Stimulated activated CD8-positive, alpha-beta memory T cell treated with anti-CD3 and anti-CD28 coated beads, Interleukin-7, amount 100 ng/mL, for 1 hour (primary cell): ENCODE measurements at places on chromosomes 4 and X.

- no peak for DNase-seq
Observed at GRCh38 chrX:72124540-72125201, 7.0 kb downstream of the RTL5 start.

DNA sequence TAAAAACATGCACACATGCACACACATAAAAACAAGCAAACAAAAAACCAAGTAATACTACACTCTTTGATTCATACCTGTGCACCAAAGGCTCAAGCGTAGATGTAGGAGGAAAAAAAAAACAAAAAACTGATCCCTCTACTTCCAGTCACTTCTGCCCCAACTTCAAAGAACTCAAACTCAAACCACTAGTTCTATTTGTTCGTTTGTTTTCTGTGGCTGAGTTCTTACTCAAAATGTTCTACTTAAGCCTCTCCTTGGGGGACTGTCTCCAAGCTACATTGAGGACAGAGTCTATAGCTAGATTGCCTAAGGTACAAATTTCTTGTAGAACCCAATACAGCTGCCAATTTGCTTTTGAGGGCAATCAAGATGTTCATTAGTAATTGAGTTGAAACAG, 171.0 kb upstream of the ATOH1 start:
- no peak for DNase-seq

GRCh38 chrX:50372966-50373365, 97.7 kb downstream of the DGKK start:
- DNase-seq = no peak

DNA sequence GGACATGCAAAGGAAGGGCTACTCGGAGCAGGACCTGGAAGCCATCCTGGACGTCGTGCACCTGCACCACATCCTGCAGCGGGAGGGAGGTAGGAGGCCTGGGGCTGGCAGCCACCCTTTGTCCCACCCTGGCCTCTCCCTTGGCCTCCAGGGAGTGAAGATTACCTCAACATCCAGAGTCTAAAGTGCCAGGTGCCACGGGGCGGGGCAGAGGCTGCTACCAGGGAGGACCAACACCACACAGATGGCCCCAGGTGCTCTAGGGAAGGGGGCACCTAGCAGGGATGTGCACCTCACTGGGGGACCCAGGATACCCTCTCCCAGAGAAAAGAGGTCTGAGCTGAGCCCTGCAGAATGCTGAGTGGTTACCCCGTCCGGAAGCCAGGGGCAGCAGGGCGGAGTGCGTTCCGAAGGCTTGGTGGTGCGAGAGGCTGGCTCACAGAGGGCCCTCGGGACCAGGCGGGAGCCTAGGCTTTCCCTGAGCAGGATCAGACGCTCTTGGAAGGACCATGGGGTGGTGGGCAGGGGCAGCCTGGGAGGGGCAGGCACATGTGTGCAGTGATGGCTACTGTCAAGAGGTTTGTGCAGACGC, 16.1 kb downstream of the ABCD1 start:
- no peak for DNase-seq

- no peak for DNase-seq
Observed at GRCh38 chr4:78058591-78059523, 1.7 kb downstream of the FRAS1 start.

DNA sequence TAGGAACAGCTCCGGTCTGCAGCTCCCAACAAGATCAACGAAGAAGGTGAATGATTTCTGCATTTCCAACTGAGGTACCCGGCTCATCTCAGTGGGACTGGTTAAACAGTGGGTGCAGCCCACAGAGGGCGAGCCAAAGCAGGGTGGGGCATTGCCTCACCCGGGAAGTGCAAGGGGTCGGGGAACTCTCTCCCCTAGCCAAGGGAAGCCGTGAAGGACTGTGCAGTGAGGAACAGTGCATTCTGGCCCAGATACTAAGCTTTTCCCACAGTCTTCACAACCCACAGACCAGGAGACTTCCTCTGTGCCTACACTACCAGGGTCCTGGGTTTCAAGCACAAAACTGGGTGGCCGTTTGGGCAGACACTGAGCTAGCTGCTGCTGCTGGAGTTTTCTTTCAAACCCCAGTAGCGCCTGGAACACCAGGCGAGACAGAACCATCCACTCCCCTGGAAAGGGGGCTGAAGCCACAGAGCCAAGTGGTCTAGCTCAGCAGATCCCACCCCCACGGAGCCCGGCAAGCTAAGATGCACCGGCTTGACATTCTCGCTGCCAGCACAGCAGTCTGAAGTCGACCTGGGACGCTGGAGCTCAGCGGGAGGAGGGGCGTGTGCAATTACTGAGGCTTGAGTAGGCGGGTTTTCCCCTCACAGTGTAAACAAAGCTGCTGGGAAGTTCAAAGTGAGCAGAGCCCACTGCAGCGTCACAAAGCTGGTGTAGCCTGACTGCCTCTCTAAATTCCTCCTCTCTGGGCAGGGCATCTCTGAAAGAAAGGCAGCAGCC, 84.6 kb downstream of the THOC2 start:
- DNase-seq = no peak

DNA sequence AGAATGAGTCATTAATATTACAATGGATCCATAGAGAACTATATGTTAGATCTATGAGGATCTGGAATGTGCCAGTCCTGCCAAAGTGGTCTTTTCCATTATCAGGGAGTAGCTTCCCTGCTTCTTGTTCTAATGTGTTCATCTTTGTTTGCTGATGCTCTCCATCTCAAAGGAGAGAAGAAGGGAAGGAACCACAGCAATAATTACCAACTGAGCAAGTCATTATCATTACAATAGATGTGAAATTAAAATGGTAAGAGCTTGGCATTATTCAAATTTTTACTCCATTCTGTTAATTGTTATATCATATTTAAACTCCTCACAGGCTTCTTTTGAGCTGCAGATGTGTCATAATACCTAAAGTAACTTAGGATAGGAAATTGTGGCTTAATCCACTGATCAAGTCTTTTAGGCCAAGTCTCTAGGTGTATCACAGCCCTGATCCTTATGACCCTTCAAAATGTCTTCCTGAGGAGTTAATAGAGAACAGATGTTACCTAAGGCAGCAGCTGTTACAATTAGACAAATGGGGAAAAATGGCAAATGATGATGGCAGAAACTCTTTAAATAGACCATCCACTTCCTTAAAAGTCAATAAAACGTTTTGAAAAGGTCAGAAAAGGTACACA, 1492.7 kb upstream of the IGFBP7 start:
- no peak for DNase-seq

DNA sequence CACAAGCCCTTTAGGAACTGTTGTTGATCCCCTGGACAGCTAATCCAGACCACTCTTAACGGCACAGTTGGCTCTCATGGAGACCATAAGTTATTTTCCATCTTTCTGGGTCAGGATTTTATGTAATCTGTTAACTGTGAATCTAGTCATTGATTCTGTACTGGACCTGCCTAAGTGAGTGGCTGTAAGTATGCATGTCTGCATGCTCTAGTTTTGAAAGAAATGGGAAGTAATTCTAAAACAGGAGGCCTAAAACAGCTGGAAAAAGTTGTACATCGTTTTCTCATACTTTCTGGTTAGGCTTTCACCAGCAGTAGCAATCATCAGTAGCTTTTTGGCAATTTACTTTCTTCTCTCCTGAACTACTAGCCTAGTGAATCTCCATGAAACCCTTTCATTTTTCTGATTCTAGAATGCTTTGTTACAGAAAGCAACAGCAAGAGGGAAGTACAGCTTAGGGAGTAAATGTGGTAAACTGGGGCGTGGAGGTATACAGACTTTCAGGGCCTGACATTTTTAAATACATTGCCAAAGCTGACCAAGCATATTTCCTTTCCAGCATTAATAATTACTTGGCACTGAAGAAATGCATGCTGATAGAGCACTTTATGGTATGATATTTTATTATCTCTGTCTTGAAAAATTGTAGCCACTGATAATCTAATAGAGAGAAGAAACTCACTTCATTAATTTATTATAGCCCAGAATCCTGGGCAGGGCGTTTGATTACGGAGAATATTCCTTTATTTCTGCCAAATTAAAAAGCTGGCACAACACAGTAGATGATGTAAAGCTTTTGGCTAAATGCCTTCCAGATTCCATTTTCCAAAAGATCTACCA, 202.7 kb downstream of the BANK1 start:
- no peak for DNase-seq

- DNase-seq = no peak
Observed at GRCh38 chr4:24798036-24798610, 2.8 kb downstream of the SOD3 start.
